ENCODE measurements at places on chromosomes 13 and 19. TPM values are rescaled to one million over a fixed set of nuclear protein-coding genes. Genes with fewer than 3 reads are reported as not detected.

EPS8L1 gene
- 2.6 TPM for total RNA-seq

TMEM221 gene
- total RNA-seq, result not detected

ZBTB7A gene
- total RNA-seq, result 23.4 TPM

NR1H2 gene
- 51.1 TPM for total RNA-seq

PLK5 gene
- total RNA-seq, result not detected

DHDH gene
- 7.4 TPM for total RNA-seq

STOML3 gene
- total RNA-seq, result not detected

AMER2 gene
- total RNA-seq, result not detected

SPACA4 gene
- not detected for total RNA-seq

TBXA2R gene
- total RNA-seq, result 1.3 TPM

CERS4 gene
- total RNA-seq, result 22.4 TPM

PDE4C gene
- 0.12 TPM for total RNA-seq

B3GNT3 gene
- 0.30 TPM for total RNA-seq

LYPD3 gene
- total RNA-seq, result 7.1 TPM

CAB39L gene
- 14.5 TPM for total RNA-seq

ZNF772 gene
- total RNA-seq, result 7.8 TPM

ZNF578 gene
- 0.57 TPM for total RNA-seq

ZNF66 gene
- total RNA-seq, result 12.6 TPM

KANK2 gene
- total RNA-seq, result 5.5 TPM

ZNF526 gene
- total RNA-seq, result 13.2 TPM

MLLT1 gene
- total RNA-seq, result 31.8 TPM

LAIR1 gene
- total RNA-seq, result 2.9 TPM

VSTM2B gene
- total RNA-seq, result not detected

FFAR2 gene
- total RNA-seq, result not detected

All from activated naive CD4-positive, alpha-beta T cell treated with anti-CD3 and anti-CD28 coated beads, Interleukin-2, amount 50 U/mL, for 72 hours (primary cell).